CD8-positive, alpha-beta memory T cell (primary cell): ENCODE measurements at places on chromosomes 7 and 10.

DNA sequence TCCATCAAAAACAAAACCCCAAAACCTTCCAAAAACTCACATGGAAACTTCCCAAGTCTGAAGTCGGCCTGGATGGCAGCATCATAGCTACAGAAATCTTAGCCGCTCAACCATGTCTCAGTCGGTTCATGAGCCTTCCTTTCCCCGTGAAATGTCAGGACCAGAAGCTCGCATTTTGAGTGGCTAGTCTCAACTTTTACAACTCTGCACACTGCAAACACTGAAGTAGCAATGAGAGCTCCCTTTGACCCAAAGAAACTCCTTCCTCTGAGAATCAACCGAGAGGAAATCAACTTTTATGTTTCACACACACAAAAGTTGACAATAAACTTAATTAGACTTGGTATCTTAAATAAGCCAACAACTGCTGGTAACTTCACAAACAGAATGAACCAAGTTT, 37.6 kb upstream of the RNF32 start:
- DNase-seq, result no peak

DNA sequence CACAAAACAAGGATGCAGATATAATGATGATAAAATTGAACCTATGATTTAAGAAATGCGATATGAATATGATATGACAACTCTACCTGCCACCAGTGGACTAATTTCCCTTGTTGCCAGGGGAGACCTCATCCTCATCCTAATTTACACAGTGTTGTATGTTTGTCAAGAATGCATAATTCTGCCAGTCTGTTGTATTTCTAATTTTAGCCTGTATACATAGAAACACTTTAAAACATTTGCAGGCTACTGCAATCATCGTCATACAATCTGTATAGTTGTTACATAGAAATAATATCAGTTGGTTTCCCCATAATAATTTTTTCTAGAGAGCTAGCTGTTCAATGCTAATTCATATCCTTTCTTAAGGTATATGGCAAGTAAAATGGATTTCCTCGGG, 274.2 kb downstream of the DPP6 start:
- DNase-seq, result no peak

DNA sequence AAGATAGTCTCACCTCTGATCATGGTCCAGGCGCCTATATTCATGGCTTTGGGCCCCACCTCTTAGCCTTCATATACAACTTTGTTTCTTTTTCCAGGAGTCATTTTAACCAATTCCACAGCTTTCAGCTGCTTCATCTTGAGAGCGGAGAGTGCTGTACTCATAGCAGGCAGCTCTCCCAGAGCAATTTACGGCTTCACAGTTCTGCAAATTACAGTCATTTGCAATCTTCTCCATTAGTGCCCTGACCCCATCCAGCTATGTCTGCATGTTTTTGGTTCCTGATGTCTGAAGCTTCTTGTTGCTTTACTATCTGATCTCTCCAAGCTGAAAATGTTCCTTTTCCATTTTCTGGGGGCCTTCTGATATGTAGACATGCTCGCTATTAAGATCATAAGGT, 18.0 kb upstream of the MEST start:
- DNase-seq, result no peak

DNA sequence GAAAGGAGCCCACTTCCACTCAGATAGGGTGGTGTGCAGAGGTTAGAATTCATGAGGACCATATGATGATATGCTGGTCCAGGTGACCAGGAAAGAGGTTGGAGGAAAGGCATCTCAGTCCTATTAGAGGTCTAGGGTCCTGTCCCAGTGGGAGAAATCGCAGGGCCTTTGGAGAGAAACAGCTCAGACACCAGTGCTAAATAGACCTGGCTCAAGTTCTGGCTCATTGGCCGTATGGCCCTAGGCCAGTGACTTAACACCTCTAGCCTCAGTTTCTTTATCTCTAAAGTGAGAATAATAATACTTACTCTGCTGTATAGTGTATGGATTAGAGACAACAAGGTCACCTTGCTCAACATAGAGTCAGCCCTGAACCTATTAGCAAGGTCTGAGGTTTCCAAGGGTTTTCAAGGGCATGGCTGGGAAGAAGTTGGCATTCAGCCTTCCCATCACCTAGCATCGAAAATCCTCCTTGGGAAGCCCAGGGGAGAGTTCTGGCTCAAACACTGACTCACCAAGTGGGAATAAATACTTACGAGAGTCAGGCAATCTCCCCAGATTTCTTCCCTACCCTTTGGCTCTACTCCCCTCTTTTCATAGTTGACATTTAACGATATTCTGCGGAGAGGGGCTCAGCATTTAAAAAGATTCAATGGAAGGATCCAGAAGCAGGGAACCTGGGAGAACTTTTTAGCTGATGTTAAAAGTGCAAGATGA, 473.1 kb upstream of the PODXL start:
- DNase-seq, result no peak

GRCh38 chr10:113945075-113945686, 90.7 kb downstream of the NHLRC2 start:
- no peak for DNase-seq

DNA sequence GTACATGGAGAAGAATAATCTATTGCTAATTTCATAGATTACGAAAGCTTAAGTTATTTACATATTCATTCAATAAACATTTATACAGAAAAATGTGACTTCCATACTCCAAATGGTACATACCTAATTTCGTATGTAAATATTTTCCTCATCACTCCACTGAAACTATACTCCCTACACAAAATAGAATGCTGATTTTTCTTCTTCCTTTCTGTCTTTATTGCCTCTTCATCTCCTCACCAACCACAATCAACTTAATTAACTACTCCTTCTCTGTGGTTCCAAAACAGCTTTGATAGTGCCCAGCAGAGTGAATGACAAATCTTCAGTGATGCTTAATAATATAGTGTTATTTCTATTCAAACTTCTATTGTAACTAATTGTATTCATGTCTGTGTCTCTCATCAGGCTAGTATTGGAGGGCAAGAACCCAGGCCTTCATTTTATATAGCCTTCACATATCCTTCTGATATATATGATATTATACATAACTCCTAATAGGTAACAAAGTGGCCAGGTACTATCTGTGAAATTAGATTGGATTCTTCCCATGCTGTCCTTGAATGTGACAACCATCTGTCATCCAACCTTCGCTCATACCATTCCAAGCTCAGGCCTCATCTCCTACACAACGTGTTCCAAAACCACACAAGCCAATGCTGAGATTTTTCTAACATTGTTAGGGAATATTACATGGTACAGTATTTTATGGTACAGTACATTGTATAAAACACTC, 5.3 kb downstream of the ITGB1 start:
- no peak for DNase-seq

DNA sequence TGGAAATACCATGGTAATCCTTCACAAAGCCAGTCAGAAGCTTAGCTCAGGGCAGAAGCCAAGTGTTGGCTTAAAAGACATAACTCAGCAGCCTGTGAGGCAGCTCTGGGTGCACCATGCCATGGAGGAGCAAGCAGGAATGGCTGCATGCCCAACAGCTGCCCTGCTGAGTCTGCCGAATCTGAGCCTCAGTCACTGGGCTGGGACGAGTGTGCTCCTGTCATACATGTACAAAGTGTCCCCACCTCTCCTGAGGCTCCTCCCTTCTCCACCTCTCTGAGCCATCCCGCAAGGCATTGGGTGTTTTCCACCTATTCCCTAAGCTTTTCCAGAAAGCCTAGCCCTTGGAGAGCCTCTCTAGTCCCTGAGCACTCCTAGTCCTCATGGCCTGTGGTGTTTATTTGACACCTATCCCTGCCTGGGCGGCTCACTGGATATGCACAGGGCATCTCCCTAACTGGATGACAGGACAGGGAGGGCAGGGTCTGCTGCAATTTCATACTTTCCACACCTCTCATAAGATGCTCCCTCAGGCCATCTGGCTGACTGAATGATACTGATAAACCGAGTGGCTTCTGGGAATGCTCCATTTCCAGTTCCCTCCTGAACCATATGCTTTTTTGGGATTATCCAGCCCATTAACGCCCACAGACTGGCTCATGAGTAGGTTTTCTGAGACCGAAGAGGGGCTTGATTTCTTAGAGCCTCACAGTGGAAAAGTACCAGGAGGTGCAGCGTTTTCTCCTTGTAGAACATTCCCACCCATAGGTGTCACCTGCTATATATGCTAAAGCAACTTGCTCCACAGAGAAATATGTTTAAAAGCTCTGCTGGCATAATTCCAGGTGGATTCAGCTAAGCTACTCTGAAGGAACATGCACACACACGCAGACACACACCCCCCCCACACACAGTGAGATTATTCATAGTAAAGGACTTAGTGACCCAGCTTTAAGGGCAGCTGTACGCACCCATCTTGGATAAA, 199.3 kb downstream of the SNX10 start:
- DNase-seq, result no peak

- DNase-seq, result no peak
Observed at GRCh38 chr7:115070311-115070710, 148.4 kb downstream of the MDFIC start.

- no peak for DNase-seq
Observed at GRCh38 chr10:79056736-79057391, 11.9 kb upstream of the ZMIZ1 start.

DNA sequence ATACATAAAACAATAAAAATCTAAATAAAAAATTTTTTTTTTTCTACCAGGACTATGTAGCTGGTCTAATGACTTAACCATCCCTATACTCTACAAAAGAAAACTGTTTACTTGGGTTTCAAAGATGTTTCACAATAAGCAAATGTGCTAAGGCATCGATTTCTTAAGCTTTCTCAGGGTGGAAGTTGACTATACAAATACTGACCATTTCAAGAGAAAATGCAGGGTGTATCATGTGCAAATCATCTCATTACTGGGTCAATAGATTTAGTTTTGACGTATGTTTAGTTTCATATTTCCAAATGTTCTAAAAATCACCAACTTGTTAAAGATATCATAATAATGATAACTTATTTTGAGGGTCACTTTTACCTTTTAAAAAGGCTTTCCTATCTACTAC, 7.5 kb downstream of the NRP1 start:
- DNase-seq, result no peak

DNA sequence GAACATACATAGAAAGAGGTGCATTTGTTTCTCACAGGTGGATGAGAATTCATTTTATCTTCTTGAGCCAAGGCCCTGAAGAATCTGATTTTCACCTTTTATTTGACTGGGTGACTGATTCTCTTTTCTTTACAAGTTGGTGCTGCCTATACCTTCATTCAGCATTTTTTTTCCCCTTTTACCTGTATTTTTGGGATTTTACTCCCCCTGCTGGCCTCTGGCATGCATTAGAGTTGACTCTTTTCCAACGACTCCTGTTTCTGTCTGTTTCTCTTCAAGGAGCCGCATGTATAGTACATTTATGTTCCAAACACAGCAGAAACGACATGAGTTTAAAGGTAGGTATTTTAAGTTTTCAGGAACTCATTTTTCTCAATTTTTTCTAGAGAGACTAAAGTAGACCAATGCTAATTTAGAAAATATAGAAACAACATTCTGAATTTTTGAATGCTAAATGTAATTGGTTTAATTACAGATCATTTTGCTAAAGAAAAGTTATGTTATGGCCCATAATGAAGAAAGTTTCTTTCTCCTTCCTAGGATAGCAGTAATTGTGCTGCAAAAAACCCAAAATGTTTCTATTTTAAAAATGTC, 149.8 kb upstream of the HDAC9 start:
- DNase-seq, result no peak

GRCh38 chr10:49303711-49304110, 4.7 kb downstream of the C10orf71 start:
- DNase-seq, result no peak

DNA sequence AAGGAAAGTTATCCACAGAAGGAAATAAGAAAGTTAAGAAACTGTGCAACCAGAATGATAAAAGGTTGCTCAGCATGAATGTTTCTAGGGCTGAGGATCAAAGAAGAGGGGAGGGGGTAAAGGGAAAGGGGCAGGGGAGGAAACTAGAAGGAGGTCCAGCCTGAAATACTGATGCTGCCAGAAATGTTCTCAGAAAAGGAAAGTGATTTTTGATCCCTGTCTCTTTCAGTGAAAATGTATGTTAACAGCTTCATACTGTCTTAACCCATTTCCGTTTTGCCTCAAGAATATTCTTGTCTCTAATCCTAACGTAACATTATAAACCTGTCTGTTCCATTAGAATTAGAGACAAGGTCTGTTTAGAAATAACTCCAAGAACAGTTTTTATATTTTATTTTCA, 49.6 kb downstream of the NEBL start:
- no peak for DNase-seq

- DNase-seq, result no peak
Observed at GRCh38 chr7:3861386-3861785, 560.3 kb downstream of the SDK1 start.

DNA sequence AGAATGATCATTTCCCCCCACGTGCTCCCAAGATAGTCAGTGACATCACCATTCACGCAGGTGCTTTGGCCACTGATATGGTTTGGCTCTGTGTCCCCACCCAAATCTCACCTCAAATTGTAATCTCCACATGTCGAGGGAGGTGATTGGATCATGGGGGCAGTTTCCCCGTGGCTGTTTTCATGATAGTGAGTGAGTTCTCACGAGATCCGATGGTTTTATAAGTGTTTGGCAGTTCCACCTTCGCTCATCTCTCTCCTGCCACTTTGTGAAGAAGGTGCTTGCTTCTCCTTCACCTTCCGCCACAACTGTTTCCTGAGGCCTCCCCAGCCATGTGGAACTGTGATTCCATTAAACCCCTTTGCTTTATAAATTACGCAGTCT, 205.4 kb upstream of the SH2B2 start:
- DNase-seq, result no peak

GRCh38 chr10:113036619-113037018, 86.6 kb downstream of the TCF7L2 start:
- no peak for DNase-seq

GRCh38 chr10:114151486-114151885, 22.5 kb downstream of the CCDC186 start:
- DNase-seq, result no peak

- no peak for DNase-seq
Observed at GRCh38 chr7:159317294-159317693, 172.6 kb upstream of the VIPR2 start.

DNA sequence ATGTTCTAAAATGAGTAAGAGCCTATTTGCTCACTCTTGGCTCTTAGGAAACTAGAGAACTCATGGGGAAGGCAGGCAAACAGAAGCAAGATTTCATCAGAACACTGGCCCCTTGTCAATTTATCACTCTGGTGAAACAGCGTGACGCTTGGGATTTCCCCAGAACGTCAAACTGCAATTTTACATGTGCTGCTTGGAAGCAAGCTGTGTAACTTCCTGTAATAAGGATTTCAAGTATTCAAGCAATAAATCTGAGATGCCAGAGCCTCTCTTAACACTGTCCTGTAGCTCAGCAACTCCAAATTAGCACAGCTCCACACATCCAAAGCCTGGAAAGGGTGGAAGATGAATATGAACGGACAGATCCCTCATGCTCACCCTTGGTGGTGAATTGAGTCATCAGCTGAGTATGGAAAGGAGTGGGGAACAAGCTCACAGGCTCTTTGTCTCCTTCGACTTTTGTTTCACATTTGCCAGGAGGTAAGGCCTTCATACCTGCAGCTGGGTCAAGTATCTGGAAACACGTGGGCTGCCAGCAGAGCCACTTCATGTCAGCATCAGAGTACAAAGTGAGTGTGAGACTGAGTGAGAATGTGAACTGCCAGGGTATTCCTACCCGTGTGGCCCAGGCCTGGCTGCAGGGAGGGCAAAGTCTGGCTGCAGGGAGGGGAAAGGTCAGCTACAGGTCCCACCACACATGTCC, 140.4 kb upstream of the NAMPT start:
- DNase-seq, result no peak
